DMS53 (cell line): ENCODE measurements at places on chromosomes 3 and 15.
A peak's percentile ranks its signal among the peaks of the same experiment; 100 is the strongest.

DNA sequence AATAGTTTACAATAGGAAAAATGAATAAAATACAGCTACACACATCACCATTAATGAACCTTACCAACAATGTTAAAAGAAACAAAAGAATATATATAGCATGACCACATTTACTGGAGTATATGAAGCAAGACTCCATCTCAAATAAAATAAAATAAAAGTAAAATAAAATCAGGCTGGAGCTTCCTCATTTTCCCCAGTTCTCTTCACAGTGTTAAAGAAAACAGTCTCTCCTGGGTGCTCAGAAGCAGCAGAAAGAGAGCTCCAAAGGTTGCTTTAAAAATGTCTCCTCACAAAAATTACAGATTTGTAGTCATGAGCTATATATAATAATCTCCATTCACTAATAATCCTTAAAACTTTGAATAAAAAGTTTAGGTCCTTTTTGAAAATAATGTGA, 48.8 kb downstream of the PIK3CB start:
- no peak for DNase-seq

DNA sequence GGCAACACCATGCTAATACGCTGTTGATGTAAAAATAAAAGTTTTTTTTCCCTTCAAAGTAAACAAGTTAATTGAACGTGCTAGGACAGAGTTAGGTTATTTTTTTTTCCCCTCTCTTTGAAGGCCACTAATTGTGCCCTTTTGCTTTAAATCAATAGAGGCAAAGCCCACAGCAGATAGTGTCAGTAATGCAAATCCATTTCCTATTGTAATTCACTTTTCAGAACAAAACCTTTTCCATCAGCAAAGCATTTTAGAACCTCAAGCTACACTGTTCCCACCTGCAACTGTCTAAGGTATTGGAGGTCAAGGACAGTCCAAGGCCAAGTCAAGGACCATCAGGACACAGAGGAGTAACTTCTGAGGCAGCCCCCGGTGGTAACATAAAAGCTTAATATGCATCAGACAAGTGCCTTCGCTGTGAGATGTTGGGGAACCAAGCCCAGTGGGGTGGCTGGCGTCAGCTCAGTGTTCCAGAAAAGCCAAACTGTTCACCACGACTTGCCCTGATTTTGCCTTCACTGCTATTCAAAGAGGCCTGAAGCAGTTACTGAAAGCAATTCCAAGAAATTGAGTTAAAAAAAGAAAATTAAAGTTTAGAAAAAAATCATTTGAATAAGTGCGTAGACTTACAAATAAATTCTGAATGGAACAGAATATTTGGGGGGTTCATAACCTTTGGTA, 65.8 kb upstream of the ICE2 start:
- no peak for DNase-seq

GRCh38 chr3:35782355-35782754, 143.0 kb downstream of the ARPP21 start:
- no peak for DNase-seq

- no peak for DNase-seq
Observed at GRCh38 chr15:85125056-85125661, 143.5 kb downstream of the PDE8A start.

GRCh38 chr3:38541806-38542205, 45.7 kb downstream of the EXOG start:
- DNase-seq: no peak

- no peak for DNase-seq
Observed at GRCh38 chr15:35888815-35889214, 342.9 kb upstream of the DPH6 start.

GRCh38 chr3:182487611-182488010, 305.7 kb upstream of the ATP11B start:
- peak; percentile 51 for DNase-seq

GRCh38 chr15:72175186-72176044, 22.2 kb downstream of the GRAMD2A start:
- DNase-seq: no peak

DNA sequence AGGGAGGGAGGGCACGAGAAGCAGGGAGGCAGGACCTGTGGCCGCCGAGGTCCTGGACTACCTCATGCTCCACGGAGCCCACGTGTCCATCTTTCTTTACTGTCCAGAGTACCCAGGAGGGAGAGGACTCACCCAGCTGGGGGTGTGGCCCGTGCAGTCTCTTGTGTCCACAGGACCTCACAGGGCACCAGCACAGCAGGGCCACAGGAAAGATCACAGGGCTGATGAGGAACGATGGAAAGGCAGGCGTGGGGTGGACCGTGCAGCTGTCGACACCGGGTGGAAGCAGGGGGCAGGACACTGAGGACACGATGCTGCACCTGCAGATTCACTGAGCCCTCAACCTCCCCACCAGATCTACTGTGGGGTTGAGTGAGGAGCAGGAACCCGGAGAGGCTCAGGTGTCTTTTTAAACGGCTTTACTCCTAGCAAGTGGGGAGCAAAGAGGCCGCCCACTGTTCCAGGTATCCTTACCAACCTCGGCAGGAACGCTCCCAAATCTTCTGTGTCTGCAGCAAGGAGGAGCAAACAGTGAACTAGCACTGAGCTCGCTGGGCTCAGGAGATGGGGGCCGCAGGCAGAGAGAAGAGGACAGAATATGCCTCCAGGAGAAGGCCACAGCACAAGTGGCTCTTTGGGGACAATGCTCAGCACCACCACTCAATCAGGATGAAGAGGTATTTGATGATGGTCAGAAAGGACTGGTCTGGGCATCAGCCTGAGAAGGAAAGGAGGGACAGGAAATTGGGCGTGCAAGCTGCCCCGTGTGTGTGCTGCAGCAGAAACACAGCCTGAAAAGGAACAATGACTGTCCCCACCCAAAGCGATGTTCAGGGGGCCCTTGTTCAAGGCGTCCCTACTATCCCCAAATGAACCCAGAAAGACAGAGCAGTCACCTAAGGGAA, 198.8 kb downstream of the XXYLT1 start:
- no peak for DNase-seq

GRCh38 chr3:107740992-107741896, 218.5 kb downstream of the BBX start:
- peak; percentile 42 for DNase-seq

GRCh38 chr3:159763602-159764489, 224.8 kb upstream of the IL12A start:
- DNase-seq: peak; percentile 89

- peak; percentile 14 for DNase-seq
Observed at GRCh38 chr3:145058483-145058882, 1086.9 kb downstream of the DIPK2A start.

GRCh38 chr3:57733790-57734189, 22.3 kb upstream of the SLMAP start:
- no peak for DNase-seq

- DNase-seq: no peak
Observed at GRCh38 chr3:174430986-174431385, 428.1 kb upstream of the NAALADL2 start.

DNA sequence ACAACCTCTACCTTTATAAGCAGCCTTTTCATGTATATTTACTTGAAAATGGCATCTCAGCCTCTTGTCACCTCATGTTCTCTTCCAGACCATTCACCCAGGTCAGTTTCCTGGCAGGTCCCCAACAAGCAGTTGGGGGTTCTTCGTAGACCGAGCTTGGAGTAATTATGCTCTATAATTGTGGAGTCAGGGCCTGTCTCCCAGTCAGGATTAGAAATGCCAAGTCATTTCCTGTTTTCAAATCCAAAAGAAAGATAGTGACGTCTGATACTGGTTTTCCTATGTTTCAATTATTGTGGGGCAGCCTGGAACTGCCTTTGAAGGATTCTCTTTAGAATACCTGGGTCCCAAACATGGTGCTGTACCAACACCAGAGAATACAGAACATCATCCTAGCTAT, 430.6 kb downstream of the MECOM start:
- DNase-seq: peak; percentile 27

DNA sequence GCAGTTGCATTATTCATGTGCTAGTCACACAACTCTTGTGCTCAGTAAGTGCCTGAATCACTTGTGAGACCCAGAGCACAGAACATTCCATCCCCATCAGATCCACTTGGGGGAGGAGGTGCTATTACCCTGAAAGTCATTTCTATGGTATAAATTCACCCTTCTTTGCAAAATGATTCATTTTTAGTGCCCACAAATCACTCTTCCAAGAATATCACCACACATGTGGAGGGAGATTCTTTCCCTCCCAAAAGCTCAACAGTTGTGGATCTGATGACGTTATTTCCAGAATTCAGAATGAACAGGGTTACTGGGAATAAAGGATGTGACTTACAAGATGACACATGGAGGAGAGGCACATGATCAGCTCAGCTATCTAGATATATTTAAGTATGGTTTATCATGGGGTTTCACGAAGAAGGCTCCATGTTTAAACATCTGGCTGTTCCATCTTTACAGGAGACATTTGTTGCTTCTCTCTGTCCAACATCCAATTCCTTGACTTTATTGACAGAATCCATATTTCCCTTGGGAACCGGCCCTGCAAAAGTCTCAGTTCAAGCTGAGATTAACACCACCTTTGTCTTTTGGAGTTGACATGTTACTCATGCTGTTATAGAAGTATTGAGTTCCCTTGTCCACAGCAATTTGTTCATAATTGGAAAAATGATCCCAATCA, 214.2 kb upstream of the PROK2 start:
- DNase-seq: no peak

GRCh38 chr15:25761971-25762662, 101.0 kb downstream of the ATP10A start:
- no peak for DNase-seq

- DNase-seq: no peak
Observed at GRCh38 chr3:148948913-148949657, 42.3 kb upstream of the GYG1 start.

- no peak for DNase-seq
Observed at GRCh38 chr3:67605377-67605776, 49.0 kb downstream of the SUCLG2 start.

GRCh38 chr3:188937389-188937788, 234.4 kb upstream of the TPRG1 start:
- no peak for DNase-seq

DNA sequence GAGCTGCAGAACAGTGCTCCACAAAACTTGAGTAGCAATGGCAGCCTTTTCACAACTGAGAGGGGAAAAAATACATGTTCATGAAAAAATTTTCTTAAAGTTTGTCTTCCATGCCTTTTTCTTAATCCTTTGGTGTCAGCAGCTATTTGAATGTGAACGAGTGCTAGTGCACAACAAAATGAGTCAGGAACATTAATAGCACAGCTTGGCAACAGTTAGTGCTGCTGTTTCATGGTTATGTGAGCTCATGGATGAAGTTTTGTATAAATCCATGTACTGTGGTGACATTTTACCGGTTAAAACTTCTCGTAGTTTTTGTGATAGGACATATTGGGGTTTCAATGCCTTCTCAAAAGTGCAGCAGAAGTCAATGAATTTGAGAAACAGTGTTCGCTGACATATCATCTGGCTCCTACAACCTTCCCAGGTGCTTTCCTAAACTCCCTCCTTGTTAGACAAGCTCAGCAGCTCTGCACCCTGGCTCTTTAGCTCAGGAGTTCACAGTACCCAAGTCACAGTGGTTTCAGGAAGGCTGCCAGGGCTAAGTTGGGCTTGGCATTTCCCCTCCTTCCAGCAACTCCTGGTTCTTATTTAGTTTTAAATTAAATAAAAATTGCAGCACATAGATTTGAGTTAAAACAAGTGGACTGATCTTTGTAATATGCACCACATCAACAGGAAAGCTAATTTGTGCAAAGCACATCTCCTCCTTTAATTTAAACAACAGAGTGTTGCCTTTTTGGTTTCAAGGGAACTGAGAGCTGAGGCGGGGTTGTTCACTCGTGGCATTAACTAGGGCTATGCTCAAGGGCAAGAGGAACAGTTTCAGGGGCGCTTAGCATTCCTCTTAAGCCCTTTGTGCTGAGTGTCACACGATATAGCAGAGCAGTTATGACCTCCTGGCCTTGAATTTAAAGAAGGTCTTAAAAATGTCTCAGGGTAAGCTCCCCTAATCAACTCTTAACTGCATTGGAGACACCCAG, 362.8 kb downstream of the CHST2 start:
- DNase-seq: no peak
